HT-29 (cell line): ENCODE measurements at places on chromosomes 5 and 9.

- no peak for DNase-seq
These were observed 178.1 kb downstream of the SLF1 start for GRCh38 chr5:94796586-94796985.

DNA sequence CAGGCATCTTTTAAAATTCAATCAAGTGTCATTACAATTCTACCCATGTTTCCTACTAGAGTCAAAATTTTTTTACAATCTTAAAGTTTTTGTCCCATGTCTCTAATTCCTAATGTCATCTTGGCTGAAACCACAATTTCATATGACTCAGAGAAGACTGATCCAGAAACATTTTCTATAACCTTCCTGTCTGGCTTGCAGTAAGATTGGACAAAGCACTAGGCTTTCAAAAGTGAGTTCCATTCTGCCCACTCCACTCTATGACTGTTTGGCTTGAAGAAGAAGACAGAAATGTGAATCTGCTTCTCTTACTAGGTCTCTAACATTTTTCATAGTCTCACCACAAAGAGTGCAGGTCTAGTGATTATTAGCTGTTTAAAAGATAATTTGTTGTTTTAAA, 88.8 kb downstream of the NR3C1 start:
- DNase-seq = no peak

DNA sequence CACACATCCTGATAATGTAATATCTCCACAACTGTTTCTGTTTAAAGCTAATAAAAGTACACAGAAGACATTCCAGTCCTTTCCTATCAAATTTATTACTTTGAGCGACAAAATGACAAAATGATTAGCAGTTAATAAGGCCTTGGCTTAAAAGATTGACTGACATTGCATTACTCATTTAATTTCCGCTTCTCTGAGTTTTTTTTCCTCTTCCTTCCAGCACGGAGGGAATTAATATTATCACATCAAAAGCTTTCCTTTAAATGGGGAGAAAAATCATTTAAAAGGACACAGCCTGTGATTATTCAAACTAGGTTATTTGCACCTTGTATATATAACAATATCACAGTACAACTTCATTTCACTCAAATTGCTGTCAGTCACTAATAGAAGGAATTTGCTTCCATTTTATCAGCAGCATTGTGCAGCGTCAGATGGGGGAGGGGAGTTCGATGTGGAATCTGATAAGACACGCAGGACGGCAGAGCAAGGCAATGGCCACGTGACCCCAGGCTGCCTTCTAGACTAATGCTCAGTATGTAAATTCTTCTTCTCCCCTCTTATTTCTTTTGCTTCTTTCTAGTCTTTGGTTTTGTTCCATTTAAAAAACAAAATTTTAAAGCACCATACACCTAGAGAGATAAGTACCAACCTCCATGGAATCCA, 400.5 kb downstream of the IRX1 start:
- DNase-seq = no peak

GRCh38 chr9:78397454-78397853, 100.5 kb downstream of the PSAT1 start:
- no peak for DNase-seq

GRCh38 chr5:79507251-79508205, 6.4 kb downstream of the HOMER1 start:
- no peak for DNase-seq
